ENCODE measurements at places on chromosomes 16 and 17.

GRCh38 chr17:73101031-73101430 lies 8.5 kb upstream of the SLC39A11 start:
- no peak for DNase-seq

DNA sequence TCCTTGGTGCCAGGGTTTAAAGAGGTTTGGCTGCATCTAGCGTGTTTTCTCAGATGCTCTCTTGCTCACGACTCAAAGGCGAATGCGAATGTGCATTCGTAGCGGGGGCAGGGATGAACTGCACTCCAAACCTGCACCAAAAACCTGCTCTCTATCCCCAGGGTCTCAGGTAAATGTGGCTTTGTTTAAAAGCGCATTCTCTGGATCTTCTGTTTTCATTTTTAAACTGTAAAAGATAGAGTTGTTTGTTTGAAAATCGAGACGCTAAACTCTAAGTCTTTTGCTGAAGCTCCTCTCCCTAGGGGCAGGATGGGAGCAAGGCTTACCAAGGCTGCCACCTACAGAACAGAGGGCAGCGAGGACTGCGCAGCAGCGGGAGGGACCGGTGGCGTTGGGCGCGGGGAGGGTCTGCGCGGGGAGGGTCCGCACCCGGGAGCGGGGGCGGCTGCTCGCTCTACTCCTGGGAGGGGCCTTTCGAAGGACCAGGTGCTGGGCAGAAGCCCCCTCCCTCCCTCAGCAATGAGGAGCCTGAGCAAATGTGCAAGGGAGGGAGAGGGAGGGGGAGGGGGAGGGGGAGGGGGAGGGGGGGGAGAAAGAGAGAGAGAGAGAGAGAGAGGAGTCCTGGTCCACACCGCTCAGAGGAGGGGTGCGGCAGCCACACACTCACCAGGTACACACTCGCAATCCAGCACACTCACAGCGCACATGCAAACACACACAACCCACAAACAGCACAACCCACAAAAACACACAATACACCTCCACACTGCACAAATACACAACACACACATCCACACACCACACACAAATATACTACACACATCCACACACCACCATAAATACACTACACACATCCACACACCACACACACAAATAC lies 142.8 kb downstream of the GRIN2A start:
- DNase-seq, result peak; percentile 37

GRCh38 chr17:1979182-1979985 lies 45.8 kb downstream of the RTN4RL1 start:
- DNase-seq, result no peak

DNA sequence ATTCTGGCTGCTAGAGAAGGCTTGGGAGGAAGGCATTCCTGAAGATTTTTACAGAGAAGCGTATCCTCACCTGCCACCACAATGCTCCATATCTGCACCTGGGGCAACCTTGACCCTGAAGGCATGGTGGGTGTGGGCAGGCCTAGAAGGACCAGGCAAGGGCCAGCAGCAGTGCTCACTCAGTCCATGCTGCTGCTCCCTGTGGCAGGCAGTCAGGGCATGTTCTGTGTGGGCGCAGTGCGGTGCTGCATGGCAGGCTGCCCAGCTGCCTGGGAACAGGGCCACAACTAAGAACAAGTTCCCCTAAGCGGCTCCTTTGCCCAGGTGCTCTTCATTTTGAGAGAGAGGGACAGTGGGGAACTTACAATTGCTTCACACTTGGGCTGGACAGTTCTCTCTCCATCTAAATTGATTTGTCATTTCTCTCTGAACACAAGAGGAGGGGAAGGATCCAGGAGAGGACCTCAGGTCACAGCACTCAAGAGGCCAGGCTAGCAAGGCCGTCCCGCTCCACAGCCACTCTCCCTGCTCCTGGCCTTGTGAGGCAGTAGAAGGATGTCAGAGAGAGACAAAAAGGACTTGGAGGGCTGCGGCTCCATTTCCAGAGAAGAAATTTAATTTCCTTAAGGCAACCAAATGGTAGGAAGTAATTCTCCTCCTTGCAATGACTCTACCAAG lies 158.8 kb downstream of the AATF start:
- peak; percentile 57 for DNase-seq

DNA sequence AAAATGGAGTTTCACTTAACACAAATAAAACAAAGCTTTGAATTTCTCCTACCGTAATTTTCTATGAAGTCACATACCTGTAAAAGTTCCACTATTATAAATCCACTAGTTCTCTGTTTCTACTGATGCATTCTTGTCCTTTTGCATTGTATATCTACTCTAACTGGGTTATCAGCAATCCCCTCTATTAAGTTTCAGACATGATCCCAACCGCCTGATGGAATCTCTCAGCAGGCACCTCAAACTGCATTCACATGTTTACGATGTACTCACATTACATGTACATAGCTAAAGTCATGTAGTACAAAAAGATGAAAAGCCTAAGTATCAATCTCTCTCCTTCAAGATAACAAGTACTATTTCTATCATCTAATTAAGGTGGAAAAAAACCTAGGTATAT lies 64.9 kb downstream of the MED13 start:
- DNase-seq, result no peak

GRCh38 chr17:50146230-50146926 lies 4.1 kb downstream of the PPP1R9B start:
- no peak for DNase-seq

DNA sequence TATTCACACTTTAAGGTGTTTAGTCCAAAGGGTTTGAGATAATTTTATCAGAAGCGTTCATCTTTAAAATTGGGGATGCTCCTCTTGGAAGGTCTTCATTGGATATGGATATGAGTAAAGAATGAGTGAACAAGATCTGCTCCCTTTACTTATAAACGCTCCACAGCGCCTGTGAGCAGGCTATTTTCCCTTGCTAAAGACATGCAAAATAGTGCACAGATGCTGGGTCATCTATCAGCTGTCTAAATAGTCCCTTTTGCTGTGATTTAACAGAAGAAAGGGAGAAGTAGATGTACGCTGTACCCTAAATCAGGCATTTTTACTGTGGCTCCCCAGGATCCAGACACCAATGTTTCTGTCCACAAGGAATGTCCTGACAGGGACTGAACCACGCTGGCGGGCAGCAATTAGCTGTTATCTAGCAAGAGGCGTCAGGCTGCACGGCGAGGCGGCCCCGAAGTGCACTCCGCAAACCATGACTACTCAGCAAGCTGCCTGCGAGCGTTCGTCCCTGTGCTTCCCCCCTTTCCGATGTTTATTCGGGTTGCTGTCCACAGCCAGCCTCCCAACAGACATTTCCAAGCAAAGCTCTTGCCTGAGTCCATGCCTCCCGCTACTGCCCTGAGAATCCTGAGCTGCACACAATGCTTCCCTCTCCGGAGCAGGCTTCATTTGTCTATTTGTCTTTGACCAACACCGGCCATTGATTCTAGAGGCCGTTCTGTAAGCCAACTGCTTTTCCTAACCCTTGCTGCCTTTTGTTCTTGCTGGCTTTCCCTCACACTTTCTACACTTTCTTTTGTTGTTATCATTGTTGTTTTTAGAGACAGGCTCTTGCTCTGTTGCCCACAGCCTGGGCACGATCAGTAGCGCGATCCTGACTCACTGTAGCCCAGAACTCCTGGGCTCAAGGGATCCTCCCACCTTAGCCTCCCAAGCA lies 55.7 kb upstream of the CNEP1R1 start:
- no peak for DNase-seq

DNA sequence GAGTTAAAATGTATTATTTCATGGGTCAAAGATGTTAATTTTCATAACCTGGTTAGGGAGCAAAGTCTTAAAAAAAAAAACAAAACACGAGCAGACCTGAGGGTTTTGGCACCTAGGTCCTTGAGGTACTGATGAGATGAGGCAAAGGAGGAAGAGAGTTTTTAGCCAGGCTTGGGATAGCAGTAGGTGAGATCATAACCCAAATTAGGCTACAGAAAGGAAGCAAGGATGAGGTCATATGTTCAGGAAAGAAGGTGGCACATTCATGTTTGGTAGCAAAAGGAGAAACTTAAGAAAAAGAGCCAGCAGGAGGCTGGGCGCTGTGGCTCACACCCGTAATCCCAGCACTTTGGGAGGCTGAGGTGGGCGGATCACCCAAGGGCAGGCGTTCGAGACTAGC lies 2.8 kb downstream of the ATXN1L start:
- DNase-seq, result no peak

DNA sequence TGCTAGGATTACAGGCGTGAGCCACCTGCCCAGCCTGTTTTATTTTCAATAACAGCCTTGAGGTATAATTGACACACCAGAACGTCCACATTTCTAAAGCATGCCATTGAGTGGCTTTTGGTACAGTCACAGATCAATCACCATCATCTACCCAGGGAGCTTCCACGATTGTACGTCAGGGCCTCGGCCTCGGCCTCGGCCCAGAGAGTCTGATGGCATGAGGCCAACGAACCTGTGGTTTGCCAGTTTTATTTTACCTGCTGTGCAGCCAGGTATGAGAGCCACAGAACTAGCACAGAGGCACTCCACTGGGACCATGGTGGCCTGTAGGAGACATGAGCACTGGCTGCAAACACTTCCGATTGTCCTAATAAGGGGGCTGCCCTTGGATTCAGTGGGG lies 8.3 kb downstream of the UBALD1 start:
- DNase-seq, result no peak

- DNase-seq, result no peak
These were observed 9.6 kb downstream of the GALK1 start for GRCh38 chr17:75755205-75755901.

DNA sequence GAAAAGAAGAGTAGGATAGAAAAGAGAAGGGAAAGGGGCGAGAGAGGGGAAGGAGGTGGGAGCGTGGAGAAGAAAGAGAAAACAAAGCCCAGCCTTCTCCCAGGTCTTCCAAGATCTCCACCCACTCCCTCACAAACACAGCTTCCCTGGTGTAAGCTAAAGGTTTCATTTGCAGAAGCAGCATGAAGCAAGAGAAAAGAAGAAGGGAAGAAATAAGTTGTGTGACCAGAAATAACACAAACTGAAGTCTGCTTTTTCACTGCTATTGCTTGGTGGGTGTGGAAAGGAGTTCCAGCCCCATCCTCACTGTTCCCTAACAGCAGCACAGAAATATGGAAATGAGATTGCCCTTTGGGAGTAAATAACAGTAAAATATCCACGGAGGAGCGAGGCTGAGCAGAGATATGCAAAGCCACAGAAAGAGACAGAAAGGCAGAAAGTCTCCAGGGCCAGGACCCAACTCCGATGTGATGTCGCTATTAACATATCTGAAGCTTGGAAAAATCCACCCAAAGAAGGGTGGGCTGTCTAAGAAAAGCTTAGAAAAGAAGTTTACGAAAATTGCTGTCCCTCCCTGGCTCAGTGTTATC lies 10.3 kb upstream of the GAS7 start:
- DNase-seq, result no peak
